IMR-90 (cell line): ENCODE measurements at places on chromosomes 5 and 9. TPM values are rescaled to one million over a fixed set of nuclear protein-coding genes. Genes with fewer than 3 reads are reported as not detected.

GMCL2 gene
- total RNA-seq: not detected in 2 replicates

CKMT2 gene
- 0.28 and 0.36 TPM in 2 replicates for total RNA-seq

RNF183 gene
- not detected in 2 replicates for total RNA-seq

ACTBL2 gene
- total RNA-seq: 1.6 and 1.7 TPM in 2 replicates

AIF1L gene
- total RNA-seq: 0.18 and 0.28 TPM in 2 replicates

PARP8 gene
- total RNA-seq: 8.2 and 8.6 TPM in 2 replicates

FBLL1 gene
- total RNA-seq: under 0.01 and 0.18 TPM in 2 replicates

MCTP1 gene
- 0.56 TPM in 1 of 2 replicates, not detected in the other for total RNA-seq

RALGPS1 gene
- 0.90 and 2.5 TPM in 2 replicates for total RNA-seq

TMOD1 gene
- 0.18 and 0.28 TPM in 2 replicates for total RNA-seq

NR5A1 gene
- not detected in 2 replicates for total RNA-seq

FGF18 gene
- total RNA-seq: under 0.01 TPM in 1 of 2 replicates, not detected in the other

ECM2 gene
- under 0.01 and 0.36 TPM in 2 replicates for total RNA-seq

IFNK gene
- total RNA-seq: not detected in 2 replicates

MRPL41 gene
- total RNA-seq: 15.6 and 23.6 TPM in 2 replicates

DROSHA gene
- 36.4 and 41.4 TPM in 2 replicates for total RNA-seq

WNK2 gene
- total RNA-seq: not detected in 2 replicates

C9orf50 gene
- not detected in 2 replicates for total RNA-seq
